ENCODE measurements at places on chromosomes 5 and 9. TPM values are rescaled to one million over a fixed set of nuclear protein-coding genes. Genes with fewer than 3 reads are reported as not detected.
A peak's percentile ranks its signal among the peaks of the same experiment; 100 is the strongest.

GRCh38 chr5:173733831-173734501 is 117.5 kb upstream of the BOD1 start:
- peak; percentile 57 for DNase-seq

DNA sequence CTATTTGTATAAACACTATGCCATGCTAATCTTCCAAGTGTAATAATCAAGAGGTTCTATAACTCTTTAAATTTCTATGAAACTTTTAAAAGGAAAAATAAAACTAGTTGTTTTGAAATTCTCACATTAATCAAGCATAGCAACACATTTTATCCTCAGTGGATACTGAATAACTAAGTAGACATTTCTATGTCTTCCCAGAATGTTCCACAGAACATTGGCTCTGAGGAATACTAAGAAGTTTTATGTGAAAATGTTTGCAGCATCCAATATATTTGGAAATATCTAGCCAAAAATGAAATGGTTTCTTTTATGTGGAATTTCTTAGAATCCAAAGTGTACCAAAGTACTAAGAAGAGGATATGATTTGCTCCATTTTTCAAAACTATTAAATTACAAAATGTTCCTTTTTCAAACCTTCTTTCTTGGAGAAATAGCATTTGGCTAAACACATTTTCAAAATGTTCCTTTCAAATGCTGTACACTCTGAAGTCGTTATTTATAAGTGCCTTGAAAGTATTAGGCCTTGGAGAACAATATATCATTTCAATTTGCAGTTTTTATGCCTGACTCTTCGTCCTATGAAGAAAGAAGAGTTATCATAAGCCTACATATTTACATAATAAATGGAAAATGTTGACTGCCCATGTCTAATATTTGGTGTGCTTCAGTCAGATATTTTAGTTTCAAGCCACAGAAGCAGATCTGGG is 175.6 kb upstream of the COX7C start:
- no peak for DNase-seq

DNA sequence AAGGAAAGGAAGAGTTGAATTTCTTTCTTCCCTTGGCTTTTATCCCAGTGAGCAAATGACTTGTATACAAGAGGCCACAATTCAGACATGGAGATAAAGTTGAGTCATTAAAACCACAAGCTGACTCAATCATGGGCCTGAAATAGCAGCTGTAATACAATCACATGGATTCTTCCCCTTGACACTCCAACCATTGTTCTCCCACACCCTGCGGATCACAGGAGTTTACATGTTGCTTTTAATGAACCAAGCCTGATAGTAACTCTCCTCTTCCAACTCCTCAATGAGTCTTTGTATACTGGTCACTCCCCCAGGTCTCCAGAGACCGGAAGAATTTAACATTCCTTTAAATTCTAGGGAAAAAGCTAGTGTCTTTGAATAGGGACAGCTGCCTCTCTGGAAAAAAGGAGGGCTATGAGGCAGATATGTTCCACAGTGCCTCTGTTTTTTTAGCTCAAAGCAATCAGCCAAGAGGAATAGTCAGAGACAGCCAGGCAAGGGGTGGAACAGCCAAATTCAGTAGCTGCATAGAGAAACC is 32.4 kb downstream of the PCDHGC5 start:
- no peak for DNase-seq

- no peak for DNase-seq
Observed at GRCh38 chr5:82183828-82184227, 94.3 kb downstream of the RPS23 start.

DNA sequence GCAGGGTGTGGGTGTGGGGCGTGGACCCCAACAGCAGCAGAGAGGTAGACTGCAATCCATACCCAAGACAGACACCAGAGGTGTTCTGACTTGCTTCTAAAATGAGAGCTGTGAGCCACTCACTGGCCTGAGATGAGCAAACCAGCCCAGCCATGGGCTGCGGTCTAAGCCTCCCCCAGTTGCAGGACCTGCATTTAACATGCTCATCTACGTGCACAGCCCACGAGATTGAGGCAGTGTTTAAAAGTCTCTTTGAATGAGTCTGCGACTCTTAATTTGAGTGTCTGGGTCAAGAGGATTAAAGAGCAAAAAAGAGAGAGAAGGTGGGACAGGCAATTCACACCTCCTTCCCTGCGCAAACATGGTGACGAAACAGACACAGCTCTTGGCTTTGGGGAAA is 5.9 kb downstream of the SURF4 start:
- DNase-seq, result no peak

GRCh38 chr5:80255431-80255810 is 427 bp downstream of the SERINC5 start:
- DNase-seq, result peak; percentile 89

DNA sequence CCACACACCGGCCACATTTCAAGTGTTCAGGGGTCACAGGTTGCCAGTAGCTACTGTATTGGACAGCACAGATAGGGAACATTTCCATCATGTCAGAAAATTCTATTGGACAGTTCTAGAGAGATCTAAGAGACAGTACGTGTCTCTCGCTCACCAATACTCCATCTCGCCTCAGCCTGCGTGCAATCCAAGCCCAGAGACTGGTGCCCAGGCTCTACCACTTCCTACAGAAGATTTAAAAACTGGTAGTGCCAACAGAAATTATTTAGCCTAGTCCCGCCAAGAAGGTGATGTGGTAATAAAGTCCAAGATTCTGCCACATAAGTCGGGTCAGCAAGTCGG is 390 bp upstream of the SNX2 start:
- no peak for DNase-seq

DNA sequence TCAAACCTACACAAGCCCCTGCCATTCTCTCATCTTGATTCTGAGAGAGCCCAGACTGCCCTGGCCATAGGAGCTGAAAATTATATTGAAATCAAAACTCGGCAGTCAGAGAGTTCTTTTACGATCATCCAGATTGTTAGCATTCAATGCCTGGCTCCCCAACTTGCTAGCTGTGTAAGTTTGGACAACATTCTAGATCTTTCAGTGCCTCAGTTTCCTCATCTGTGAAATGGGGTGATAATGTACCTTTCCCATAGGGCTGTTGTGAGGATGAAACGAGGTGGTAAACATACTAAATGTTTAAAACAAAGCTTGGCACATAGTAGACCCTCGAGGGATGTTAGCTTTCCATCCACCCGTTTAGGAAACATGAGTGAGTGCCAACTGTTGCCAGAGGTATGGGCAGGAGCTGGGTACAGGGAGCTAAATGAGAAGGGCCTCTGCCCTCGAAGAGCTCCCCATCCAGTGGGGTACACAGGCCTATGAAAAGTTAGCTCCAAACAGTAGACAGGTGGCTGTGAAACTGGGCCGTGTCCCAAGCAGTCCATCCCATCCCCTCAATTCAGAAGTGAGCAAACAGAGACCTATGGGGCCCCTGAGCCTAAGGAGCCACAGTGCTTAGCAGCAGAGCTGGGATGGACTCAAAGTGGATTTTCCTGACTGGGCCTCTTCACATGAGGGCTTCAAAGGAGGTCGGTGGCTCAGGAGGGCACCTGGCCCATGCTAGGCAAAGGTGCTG is 17.3 kb upstream of the IGFBPL1 start:
- DNase-seq, result no peak

- no peak for DNase-seq
Observed at GRCh38 chr9:131840220-131840619, 100.3 kb upstream of the RAPGEF1 start.

GRCh38 chr5:85030316-85031084 is 645.8 kb upstream of the EDIL3 start:
- no peak for DNase-seq

GRCh38 chr5:91494447-91494996 is 111.4 kb upstream of the ARRDC3 start:
- no peak for DNase-seq

- no peak for DNase-seq
Observed at GRCh38 chr9:107148216-107148615, 134.9 kb upstream of the RAD23B start.

- DNase-seq, result no peak
Observed at GRCh38 chr5:124894541-124894940, 148.1 kb upstream of the ZNF608 start.

GRCh38 chr9:95666785-95667155 is 150.0 kb upstream of the PTCH1 start:
- DNase-seq, result no peak

The COL5A1 gene
- 37.8 TPM for total RNA-seq

The FCN2 gene
- total RNA-seq, result not detected

The TLE1 gene
- 19.2 TPM for total RNA-seq

The SURF2 gene
- total RNA-seq, result 12.0 TPM

The CDO1 gene
- 20.1 TPM for total RNA-seq

The NFIB gene
- total RNA-seq, result 99.4 TPM
